ENCODE measurements at places on chromosomes 16 and 17.
A peak's percentile ranks its signal among the peaks of the same experiment; 100 is the strongest.

- no peak for DNase-seq
Observed at GRCh38 chr16:58589326-58589905, 40.2 kb downstream of the CNOT1 start.

- DNase-seq = no peak
Observed at GRCh38 chr17:80901319-80901718, 90.3 kb upstream of the CHMP6 start.

GRCh38 chr17:8038954-8039610 lies at the start of gene ALOX15B:
Gene ALOX15B (plus strand): TSS chr17:8039059. CDS start chr17:8039156, 97 bp downstream.
- no peak for DNase-seq

DNA sequence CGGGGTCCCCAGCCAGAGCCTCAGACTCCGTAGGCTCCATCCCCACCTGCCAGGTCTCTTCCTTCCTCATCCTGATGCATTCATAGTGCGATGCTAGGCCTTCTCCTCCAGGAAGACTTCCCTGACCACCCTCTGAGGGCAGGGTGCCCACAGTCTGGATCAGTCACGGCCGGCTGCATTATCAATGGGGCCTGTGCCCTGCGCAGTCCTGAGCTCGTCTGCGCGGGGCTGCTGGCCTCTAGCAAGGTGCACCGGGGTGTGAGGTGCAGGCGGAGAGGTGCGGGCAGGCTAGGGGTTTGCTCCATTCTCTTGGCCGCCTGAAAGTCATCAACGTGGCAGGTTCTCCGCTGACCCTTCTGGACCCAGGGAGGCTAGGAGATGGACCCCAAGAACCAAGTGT lies 56.9 kb upstream of the ACSF3 start:
- DNase-seq = no peak

DNA sequence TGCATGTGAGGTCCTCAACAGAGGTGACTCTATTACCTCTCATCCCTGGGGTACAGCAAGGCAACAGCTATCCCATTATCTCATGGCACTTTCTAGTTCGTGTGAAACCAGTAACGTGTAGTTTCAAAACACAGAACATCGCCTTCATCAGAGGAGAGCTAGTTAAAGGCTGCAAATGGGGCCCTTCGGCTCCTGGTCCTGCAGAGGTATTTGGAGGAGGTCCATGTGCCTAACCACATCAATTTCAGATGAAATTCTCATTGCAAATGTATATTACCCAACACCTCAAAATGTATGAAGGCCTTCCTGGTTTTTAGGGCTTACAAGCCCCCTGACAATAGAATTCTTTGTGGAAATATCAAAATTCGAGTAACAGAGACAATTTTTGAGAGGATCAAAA lies 95.7 kb upstream of the PSMD7 start:
- no peak for DNase-seq

GRCh38 chr16:87636050-87636684 lies 33.9 kb downstream of the JPH3 start:
- DNase-seq = peak; percentile 77

- DNase-seq = peak; percentile 72
Observed at GRCh38 chr16:79770244-79771064, 169.9 kb upstream of the MAF start.

DNA sequence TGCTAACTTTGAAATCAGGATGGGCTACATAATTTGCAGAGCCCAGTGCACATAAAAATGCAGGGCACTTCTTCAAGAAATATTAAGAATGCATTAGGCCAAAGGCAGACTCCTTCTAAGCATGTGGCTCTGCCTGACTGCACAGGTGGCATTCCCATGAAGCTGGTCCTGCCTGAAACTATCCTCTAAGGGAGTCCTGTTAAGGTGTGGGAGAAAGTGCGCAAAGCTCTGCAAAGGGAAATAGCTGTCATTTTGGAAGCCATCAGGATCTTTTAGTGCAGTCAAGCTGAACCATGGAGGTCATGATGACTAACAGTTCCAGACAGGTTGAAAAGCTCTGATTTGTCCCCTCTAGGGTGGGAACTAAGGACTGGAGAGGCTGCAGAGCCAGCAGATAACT lies 41.9 kb upstream of the CRHR1 start:
- no peak for DNase-seq

- DNase-seq = peak; percentile 72
Observed at GRCh38 chr17:81601525-81602120, 35.3 kb downstream of the NPLOC4 start.

GRCh38 chr17:57527221-57528057 lies 217.7 kb downstream of the CCDC182 start:
- no peak for DNase-seq

GRCh38 chr17:38982858-38983746 lies 15.9 kb upstream of the FBXO47 start:
- peak; percentile 77 for DNase-seq

- peak; percentile 77 for DNase-seq
Observed at GRCh38 chr16:11783319-11784037, 13.6 kb downstream of the ZC3H7A start.
